GM13976 (cell line): ENCODE measurements at places on chromosomes 12 and 14.

GRCh38 chr12:122860854-122861586 lies 25.8 kb downstream of the HIP1R start:
- DNase-seq, result no peak

DNA sequence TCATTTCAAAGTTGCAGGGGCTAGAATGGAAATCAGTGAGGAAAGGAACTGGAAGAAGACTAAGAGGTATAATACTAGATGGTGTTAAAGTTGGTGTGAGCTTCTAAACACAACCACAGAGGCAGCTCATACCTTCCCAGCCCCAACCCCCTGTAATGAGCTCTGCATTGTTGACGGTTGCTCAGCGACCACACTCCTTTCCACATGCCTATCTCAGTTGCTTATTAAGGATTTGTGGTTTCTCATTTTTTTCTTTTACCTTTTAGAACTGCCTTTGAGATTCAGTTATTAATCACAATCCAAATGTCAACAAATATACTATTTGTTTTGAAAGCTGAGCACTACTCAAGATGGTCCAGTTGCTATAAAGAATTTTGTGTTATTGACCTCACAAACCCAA lies 62.1 kb upstream of the KIF21A start:
- DNase-seq, result no peak

GRCh38 chr12:106841510-106842302 lies 67.2 kb downstream of the RIC8B start:
- peak; percentile 58 for DNase-seq

- DNase-seq, result no peak
These were observed 11.0 kb upstream of the IRF2BPL start for GRCh38 chr14:77039285-77040058.

GRCh38 chr14:22276913-22277816 lies 311.9 kb downstream of the DAD1 start:
- no peak for DNase-seq

- DNase-seq, result no peak
These were observed 76.8 kb downstream of the CRADD start for GRCh38 chr12:93753838-93754429.

DNA sequence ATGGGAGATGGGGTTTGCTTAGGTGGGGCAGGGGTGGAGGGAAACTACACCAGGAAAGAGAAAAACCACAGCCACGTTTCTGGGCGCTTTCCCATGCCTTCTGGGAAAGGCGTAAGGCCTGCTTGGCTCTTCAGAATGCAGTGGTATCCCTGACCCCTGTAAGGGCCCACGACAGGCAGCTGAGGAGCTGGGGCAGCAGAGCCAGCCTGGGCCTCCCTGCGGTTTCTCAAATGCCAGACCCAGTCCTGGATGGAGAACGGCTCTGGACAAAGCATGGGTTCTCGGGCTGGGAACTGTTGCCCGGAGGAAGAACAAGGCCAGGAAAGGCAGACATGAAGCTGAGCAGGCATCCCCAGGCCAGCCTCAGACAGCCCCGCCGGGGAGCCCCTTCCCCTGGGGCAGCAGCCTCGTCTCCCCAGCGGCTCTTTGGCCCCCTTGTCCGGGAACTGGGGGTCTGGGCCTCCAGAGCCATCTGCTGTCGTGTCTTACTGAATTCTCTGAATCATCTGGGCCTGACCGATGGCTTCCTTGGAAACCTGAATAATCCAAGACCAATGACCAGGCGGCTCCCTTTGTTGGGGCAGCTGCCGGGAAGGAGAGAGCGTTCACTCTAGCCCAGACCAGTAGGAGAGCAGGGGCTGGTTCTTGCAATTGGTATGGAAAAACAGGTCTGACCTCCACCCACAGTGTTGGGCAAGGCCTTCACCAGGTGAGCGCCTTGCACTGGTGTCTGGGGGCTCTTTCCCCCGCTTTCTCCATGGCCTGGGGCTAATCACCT lies 64.0 kb upstream of the RIN3 start:
- DNase-seq, result no peak

GRCh38 chr14:70808416-70809224 lies 693 bp downstream of the MAP3K9 start:
- peak; percentile 67 for DNase-seq

GRCh38 chr14:20412411-20412810 lies 890 bp downstream of the TEP1 start:
- no peak for DNase-seq

GRCh38 chr14:84749191-84749955 lies 780.6 kb upstream of the FLRT2 start:
- DNase-seq, result no peak

DNA sequence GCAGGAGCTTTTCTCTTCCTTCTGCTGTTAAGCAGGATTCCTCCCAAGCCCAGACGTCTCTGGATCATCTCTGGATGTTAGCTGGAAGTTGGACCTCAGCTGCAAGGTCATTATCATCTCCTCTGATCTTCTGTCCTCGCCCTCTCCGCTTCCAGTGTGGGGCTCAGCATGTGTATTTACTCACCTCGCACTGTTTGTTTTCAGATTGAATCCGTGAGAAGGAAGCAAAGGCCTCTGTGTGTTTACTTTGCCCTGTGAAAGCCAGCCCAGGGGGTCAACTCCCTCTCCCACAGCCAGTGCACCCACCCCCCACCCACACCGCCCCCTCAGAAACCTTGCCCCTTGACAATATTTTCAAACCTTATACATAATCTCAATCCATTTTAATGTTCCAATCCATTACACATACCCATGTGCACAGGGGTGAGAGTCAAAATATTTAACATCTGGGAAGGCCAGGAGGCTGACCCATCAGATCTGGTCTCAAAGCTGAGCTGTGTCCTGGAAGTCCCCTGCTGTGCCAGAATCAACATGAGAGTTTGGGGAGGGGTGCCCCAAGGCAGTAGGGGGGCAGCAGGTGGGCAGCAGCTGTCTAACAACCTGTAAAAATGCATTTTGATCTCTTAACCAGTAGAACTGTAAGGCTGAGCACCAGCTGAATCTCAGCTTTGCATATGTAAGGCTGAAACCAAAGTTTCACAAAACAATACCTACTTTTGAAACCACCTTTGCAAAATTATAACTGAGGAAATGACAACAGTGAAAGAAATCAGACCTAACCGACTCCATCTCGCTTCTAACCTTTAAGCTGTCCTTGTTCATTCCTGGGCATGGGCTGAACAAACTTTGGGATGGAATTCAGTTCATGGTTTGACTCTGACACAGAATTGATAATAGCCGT lies 157.9 kb downstream of the ZNF664 start:
- DNase-seq, result peak; percentile 48

- DNase-seq, result peak; percentile 62
These were observed 163.6 kb upstream of the PLEKHG7 start for GRCh38 chr12:92539110-92539749.

- no peak for DNase-seq
These were observed 27.8 kb downstream of the PELI2 start for GRCh38 chr14:56145965-56146364.

DNA sequence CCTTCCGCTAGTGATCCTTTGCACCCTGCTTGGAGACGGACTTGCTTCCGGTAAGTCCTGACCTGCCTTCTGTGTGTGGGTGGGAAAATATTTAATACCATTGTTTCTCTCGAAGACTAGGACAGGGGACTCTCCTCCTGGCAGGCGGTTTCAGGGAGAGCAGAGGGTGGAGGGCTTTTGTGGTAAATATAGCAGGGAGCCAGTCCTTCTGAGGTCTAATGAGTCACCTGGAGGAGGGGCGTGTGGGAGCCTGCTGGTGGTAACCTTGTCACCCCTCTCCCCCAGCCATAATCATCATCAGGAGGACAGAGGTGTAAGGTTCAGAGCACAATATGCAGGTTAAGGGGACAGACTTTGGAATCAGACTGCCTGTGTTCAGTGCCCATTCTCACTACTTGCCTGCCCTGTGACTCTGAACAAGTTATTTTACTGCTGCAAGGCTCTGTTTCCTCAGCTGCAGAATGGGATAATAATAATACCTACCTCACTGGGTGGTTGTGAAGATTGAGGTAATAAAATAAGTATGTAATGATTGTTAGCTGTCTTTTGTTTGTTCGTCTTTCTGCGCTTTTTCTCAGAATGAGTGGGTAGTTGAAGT lies 47.4 kb downstream of the SUSD6 start:
- DNase-seq, result no peak

GRCh38 chr12:74391283-74391682 lies 146.4 kb upstream of the ATXN7L3B start:
- DNase-seq, result no peak

GRCh38 chr12:88529531-88530488 lies 50.5 kb downstream of the KITLG start:
- no peak for DNase-seq

DNA sequence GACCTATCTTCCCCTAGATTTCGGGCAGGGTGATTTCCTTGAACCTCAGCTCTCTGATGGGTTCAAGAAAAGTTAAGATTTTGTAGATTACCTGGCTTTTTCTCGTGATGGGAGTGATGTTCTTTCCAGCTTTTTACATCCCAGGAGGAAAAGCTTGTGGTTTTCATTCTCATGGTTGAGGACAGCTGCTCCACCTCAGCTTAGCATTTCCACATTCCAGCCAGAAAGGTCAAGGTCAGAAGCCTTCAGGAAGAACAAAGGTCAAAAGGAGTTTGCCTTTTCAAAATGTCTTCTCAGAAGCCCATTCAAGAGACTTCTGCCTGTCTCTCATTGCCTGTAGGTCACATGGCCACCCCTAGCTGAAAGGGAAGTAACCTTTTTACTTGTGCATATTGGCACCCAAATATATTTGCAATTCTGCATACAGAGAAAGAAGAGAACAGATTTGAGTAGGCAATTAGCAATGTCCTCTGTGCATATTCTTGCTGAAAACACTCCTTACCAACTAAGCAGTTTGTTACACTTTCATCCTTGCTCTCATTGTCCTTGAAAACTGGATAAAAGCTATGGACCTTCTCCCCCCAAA lies 6.6 kb upstream of the ADGRD1 start:
- DNase-seq, result no peak

GRCh38 chr12:119758722-119759121 lies 90.8 kb downstream of the PRKAB1 start:
- DNase-seq, result no peak

DNA sequence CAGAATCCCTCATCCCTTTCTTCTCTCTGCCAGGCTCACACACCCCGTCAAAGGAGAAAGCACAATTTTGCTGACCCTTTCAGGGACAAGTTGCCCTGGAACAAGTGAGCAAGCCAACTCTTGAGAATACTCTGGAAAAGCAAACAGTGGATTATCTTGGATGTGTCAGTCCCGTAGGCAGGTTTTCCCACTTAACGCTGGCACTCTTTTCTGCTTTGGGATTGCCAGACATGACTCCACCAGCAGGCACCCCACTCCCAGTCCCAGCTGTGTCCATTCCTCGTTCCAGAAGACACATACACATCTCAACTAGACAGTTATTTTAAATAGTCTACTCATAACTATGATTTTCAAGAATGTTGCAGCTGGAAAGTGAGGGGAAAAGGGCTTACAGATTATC lies 145.5 kb upstream of the CDKN3 start:
- no peak for DNase-seq

GRCh38 chr12:29157486-29157946 lies 8.4 kb downstream of the FAR2 start:
- DNase-seq, result no peak

DNA sequence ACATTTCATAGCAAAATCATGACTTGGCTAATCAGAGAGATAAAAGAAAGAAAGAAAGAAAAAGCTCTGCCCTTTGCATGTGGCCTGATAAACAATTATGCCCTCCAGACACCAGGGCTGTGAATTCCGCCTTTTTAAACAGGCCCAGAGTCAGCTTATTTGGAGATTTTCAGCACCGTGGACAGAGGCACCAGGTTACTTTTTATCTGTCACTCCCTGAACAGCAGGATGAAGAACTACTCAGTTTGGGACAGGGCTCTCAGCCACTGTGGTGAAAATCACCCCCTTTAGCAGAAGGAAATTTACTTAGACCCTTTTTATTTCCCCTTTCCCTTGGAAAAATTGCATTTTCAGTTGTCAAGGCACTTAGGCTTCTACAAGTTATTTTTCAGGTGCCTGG lies 359.9 kb downstream of the NRXN3 start:
- peak; percentile 10 for DNase-seq

DNA sequence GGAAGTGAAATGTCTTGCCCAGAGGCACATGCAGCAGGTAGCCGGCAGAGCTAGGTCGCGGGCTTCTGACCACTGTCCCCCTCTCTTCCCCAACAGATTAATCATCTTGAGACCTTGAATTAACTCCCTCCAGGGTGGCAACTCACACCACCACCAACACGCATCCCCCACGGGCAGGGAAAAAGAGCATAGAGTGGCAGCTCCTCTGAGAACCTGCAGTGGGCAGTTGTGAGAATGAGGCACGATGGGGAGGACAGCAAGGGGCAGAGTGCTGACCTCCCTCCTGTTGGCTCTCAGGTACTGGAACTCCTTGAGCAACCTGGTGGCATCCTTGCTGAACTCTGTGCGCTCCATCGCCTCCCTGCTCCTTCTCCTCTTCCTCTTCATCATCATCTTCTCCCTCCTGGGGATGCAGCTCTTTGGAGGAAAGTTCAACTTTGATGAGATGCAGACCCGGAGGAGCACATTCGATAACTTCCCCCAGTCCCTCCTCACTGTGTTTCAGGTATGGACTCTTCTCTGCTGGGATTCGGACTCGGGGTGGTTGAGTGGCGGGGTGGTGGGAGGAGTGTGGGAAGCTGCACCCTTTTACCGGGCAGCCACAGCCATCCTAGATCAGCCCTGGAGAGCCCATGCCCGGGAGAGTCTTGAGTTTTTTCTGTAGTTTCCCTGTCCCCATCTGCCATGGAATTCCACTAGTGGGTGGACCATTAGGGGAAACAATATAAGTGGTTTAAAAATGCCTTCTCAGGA lies 213.3 kb upstream of the FKBP4 start:
- DNase-seq, result no peak

GRCh38 chr12:88144546-88145468 lies 2.7 kb downstream of the TMTC3 start:
- no peak for DNase-seq

DNA sequence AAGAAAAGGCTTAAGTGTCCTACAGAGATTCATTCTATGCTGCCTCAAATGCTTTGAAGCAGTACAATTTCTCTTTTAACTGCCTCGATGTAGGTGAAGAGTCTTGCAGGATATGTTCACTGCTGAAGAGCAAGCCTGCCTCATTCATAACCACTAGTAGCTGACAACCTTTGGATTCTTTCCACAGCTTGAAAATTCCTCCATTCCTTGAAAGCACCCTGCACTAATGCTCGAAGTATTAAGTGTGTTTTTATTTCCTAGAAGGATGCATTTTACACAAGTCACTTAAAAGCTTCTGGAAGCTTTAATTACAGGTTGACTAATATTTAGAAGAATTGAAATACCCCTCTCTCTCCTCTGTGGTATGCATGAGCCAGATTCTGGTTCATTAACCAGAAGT lies 429.4 kb downstream of the DIO2 start:
- no peak for DNase-seq
